Stimulated activated CD4-positive, alpha-beta T cell treated with anti-CD3 and anti-CD28 coated beads, Interleukin-4, amount 100 ng/mL, for 48 hours (primary cell): ENCODE measurements at places on chromosomes 2 and 18.

GRCh38 chr2:205361272-205361671, 321.0 kb upstream of the NRP2 start:
- no peak for DNase-seq

GRCh38 chr2:229300790-229301189, 29.7 kb upstream of the PID1 start:
- no peak for DNase-seq

DNA sequence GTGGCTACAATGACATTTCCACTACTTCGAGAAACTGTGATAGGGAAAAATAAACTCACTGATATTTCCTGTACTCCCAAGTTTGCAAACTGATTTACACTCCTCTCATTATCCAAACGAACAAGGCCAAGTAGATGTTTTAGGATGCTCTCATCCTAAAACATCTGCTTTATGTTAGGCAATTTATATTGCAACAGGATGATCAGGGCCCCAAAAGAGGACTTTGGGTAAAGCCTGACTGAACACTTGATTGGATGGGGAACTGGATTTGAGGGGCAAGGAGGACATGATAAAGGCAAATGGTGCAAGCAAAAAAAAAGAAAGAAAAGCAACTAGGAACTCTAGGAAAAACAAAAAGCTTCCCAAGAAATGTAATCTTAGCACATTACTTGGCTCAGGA, 2.1 kb upstream of the HES6 start:
- DNase-seq: no peak

DNA sequence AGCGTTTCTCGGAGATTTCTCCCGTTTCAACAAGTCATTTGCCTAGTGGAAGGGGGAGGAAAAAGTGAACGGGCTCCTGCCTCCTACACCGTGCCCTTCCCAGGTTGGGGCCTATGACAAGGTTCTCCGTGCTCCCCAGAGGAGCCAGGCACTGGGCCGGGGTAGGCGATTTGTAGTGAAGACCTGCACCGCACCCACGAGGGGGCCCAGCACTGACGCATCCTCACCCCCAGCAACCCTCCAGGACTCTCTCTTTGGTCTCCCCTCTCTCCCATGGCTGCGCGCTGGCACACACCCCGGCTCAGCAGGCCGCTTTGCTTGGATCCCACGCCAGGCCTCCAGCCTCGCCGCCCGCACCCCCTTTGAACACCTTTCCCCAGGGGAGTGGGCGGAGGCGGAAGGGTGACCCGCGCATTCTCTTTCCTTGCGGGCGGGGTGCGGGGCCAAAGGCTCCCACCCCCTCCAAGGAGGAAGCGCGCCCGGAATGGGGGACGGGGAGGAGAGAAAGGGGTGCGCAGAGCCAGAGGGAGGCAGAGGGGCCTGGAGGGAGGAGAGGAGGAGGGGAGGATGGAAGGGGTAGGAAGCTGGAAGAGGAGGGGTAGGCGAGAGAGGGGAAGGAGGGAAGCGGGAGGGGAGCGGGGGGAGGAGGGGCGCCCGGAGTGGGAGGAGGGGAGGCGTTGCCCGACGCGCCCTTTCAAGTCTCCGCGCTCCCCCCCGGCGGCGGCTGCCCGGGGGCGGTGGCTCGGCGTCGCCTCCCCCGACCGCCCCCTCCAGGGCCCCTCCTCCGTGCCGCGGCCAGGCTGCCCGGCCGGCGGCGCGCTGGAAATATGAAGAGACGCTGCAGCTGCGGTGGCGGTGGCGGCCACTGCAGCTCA, at the start of gene APCDD1:
TSS of gene APCDD1 (plus strand) at position 830 of the 875 bp plus-strand sequence. CDS start 347 bp downstream, outside the sequence.
- no peak for DNase-seq

GRCh38 chr2:9806298-9806610, 37.0 kb upstream of the TAF1B start:
- DNase-seq: no peak

- no peak for DNase-seq
These were observed 1076.7 kb upstream of the PIK3C3 start for GRCh38 chr18:40878371-40878770.

- no peak for DNase-seq
These were observed 204.1 kb upstream of the HAAO start for GRCh38 chr2:42996528-42996927.

GRCh38 chr2:127569666-127570065, 34.2 kb downstream of the MYO7B start:
- no peak for DNase-seq

GRCh38 chr18:21205695-21206094, 36.3 kb upstream of the GREB1L start:
- DNase-seq: no peak

DNA sequence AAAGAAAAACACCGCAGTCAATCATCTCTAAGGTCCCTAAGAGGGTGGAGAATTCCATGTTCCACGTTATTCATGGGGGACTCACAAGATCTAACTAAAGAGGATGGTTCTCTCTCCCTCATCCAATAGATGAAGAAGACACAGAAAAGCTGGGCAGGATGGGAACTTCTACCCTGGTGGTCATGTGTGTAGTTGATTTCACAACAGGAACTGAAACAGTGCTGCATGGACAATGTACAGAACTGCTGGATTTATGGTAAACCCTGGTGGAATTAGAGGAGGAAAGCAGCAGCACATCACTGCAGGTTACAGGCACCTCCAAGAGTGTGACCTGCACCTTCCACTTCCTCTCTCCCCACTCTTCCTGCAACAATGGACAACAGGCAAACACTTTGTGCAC, 31.4 kb downstream of the FECH start:
- DNase-seq: no peak

- no peak for DNase-seq
These were observed 159.4 kb downstream of the NRXN1 start for GRCh38 chr2:50872543-50872942.

- no peak for DNase-seq
These were observed 83.4 kb downstream of the AAK1 start for GRCh38 chr2:69560147-69560482.
